ENCODE measurements at places on chromosomes 3 and 15.

DNA sequence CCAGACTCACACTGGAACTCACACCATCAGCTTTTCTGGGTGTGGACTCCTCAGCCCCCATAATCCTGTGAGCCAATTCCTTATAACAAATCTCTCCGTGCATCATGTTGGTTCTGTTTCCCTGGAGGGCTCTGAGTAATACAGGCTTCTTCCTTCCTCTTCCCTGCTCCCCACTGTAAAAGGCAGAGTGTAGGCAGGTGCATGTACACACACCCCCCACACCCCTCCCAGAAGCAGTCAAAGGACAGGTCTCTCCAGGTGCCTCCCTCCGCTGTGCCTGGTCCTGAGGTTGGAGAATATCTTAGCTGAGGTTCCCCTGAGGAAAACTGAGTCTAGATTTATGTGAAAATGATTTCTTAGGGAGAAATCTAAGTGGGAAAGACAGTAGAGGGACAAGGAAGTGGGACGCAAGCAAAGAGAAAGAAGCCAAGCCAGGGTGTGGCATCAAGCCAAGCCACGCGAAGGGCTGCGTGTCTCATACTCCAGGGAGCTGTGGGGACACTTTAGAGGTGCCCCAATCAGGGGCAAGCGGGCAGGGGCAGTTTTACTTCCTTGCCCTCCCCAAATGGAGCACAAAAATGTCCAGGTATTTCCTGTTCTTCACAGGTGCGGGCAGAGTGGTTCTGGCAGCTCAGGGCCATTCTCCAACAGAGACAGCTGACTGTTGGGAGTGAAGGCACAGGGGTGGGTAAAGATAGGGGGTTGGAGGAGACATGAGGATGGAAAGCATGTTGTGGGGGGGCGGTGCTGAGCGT is 86.6 kb downstream of the HMG20A start:
- DNase-seq: no peak

GRCh38 chr15:60070838-60071493 is 66.9 kb downstream of the FOXB1 start:
- DNase-seq: no peak

DNA sequence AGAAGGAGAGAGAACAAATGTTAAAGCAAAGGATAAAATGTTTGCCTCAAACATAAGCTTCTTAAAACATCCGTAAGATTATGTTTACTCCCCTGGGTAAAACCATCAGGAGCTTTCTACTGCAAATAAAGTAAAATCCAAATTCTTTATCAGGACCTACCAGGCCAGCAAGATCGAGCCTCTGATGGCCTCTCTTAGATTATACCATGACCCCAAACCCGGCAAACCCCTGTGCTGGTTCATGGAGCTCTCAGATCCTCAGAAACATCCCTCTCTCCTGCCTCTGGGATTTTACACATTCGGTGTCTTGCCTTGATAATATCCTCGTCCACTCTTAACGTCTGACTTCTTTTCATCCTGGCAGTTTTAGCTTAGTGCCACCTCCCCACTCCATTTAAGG is 7.5 kb upstream of the TARS3 start:
- DNase-seq: no peak

- no peak for DNase-seq
These were observed 251.9 kb downstream of the NAALADL2 start for GRCh38 chr3:175111036-175111435.

- DNase-seq: no peak
These were observed 59.3 kb downstream of the CYP11A1 start for GRCh38 chr15:74307827-74308811.

GRCh38 chr15:68641376-68641775 is 62.6 kb downstream of the CORO2B start:
- no peak for DNase-seq

DNA sequence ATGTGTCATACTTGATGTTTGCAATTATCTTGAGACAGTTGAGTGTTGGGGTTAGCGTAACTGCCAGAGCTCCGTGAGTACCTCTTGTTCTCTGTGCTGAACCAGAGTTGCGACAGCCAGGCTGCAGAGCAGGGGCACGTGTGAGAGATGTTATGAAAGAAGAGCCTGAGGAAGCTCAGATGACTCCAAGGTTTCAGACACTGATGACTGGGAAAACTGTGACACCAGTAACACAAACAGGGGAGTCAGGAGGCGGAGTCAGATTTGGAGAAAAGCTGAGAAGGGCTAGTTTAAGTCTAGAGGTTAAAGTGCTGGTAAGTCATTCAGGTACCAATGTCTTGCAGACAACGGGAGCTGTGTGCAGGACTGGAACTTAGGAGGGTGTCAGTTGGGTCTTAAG is 45.0 kb downstream of the BLM start:
- no peak for DNase-seq

DNA sequence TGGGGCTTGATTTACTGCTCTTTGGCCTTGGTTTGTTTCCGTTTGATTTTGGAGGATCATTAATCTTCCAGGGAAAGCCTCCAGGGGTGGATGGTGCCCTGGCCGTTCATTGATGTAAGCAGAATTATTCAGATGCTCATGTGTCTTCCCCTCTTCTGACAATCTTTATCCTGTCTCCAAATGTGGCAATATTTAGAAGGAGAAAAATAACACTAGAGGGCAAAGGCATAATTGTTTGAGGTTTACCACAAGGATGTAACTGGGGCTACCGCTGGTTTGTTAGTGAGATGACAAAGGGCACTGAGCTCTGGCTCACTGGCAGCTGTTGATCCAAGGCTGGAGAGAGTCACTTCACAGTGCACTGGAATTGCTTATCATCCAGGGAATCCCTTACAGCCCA is 18.2 kb upstream of the PLCL2 start:
- no peak for DNase-seq

- DNase-seq: no peak
These were observed 36.4 kb downstream of the CFAP100 start for GRCh38 chr3:126431103-126431534.

DNA sequence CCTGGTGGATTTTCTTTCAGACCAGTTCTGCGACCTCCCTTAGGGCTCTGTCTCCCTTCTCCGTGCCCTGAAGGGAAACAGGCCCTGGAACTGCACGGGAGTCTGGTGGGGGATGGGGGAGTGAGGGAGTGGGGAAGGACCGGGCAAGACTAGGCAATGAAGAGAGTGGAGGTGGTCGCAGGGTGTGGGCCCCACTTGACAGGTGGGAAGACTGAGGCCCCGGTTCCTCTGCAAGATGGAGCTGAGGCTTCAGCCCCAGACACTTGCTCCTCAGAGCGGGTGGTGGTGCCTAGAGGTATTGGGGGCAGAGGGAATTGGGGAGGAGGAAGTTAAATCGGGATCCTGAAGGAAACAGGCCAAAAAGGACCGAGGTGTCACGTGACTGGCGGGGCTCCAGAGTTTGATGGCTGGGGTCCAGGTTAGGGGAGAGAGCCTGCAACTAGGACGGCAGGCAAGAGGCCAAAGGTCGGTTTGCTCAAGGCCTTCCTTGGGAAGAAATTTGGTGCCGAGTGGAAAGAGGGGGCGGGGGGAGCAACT is 597 bp upstream of the CAMK1 start:
- DNase-seq: no peak

DNA sequence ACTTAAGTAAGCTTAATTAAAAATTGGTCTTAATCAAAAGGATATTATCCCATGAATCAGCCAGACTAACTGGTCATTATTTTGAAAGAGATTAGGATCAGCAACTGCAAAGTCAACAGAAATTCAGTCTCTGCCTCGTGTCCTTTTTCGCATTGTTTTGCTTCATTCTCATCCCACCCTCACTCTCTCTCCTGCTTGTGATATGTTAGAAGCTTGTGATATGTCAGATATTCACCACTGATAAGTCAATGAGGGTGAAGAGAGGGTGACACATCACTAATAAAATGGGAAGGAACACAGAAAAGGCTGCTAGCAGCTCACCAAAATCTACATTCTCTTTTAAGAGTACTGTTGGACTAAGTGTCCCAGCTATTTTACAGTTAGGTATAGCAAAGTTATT is 146.1 kb downstream of the SUCNR1 start:
- DNase-seq: no peak

GRCh38 chr3:125032683-125033082 is 23.1 kb downstream of the HEG1 start:
- DNase-seq: no peak

- no peak for DNase-seq
These were observed 101.9 kb upstream of the KCNH8 start for GRCh38 chr3:19046440-19046839.

DNA sequence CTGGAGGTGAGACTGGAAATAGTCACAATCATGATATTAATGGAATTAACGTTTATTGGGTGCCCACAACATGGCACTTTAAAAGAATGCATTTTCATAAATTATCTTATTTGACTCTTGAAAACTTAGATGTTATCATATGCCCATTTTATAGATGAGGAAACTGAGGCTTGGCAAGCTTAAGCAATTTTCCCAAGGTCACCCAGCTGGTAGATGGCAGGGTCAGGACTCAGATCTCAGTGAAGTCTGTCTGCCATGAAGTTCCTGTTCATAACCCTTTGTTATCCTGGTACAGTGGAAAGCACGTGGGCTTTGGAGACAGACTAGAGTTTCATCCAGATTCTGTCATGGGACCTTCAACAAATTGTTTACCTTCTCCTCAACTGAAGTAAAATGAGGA is 174.6 kb upstream of the NR2E3 start:
- no peak for DNase-seq

DNA sequence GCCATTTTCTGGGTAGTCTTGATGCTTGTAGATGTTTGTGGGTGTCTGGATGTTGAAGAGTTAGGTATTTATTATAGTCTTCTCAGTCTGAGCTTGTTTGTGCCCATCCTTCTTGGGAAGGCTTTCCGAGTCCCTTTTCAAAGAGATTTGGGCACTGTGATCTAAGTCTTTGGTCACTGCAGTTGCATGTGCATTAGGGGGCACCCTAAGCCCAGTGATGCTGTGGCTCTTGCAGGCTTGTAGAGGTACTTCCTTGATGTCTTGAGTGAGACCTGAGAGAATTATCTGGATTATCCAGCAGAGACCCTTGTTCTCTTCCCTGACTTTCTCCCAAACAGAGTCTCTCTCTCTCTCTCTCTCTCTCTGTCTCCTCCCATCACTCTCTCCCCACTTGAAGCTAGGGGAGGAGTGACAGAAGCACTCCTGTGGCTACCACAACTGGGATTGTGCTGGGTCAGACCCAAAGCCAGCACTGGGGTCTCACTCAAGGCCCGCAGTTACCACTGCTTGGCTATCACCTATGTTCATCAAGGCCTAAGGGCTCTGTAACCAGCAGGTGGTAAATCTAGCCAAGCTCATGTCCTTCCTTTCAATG is 68.5 kb downstream of the TMCO5A start:
- no peak for DNase-seq

DNA sequence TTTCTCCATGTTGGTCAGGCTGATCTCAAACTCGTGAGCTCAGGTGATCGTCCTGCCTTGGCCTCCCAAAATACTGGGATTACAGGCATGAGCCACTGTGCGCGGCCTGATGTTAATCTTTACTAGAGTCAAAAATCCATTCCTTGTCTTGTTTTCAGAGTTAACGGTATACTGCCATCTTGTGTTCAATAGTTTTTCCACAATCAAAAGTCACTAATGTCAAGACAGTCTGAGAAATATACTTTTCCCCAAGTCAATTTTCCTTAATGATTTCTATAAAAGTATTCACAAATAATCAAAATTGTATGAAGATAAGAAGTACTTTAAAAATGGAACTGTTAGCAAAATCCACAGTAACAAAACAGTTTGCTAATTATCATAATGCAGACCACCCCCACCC is 8.5 kb downstream of the CRBN start:
- DNase-seq: no peak

DNA sequence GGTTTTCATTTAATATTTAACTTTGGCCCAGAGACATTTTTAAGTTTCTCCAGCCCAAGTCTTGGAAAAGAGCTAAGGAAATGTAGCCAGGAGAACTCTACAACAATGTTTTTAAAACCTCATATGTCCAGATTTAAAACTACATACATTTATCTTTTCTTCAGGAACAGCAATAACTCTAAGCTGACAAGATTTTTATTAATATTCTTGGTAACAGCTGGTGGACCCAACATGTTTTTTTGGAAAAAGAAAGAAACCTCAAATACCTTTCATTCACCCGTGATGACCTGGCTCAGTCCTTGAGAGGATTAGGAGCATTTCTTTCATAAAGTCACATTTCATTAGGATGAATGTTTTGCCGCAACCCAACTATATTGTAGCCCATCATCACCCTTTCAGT is 50.4 kb upstream of the CMSS1 start:
- DNase-seq: no peak

DNA sequence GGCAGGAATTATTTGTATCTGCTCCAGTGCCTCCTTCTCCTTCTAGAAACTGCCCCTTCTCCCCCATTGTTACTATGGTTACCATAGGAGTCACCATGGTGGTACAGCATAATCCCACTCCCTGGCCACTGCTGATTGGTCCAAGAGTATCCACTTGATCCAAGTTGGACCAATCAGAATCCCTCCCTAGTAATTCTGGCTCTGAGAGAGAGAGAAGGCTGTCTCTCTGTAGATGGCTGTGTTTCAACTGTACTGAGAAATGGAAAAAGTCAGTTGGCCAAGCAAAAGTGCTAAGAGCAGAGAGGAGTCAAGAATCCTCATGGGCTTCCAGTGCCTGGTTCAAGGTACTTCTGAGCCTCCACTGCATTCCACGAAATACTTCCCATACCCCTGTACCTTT is 120.6 kb upstream of the SPATA12 start:
- no peak for DNase-seq

- no peak for DNase-seq
These were observed 53.5 kb downstream of the RUBCN start for GRCh38 chr3:197683191-197683590.

- no peak for DNase-seq
These were observed 81.9 kb upstream of the PTX3 start for GRCh38 chr3:157354722-157355121.

GRCh38 chr15:60154764-60155325 is 150.7 kb downstream of the FOXB1 start:
- DNase-seq: no peak

DNA sequence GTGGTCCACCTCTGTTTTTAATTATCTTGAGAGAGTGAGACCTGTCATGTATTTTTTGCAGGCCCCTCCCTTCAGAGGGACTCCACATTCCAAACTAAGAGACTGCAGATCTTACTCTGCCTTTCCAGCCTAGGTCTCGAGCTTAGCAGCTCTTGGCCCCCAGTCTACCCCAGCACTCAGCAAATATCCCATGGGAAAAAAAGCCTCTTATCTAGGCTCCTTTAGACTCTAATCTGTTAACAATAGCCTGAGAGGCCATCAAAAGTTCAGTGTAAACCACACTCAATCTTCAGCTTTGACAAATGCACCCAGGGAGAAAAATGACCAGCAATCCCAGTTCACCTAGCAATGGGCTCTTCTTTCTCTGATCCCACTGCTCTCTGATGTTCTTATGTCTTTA is 8.6 kb upstream of the BLM start:
- DNase-seq: no peak

GRCh38 chr3:195907684-195907933 is 742 bp downstream of the TNK2 start:
- DNase-seq: no peak

GRCh38 chr3:131535596-131535995 is 32.8 kb upstream of the MRPL3 start:
- no peak for DNase-seq

Data from esophagus squamous epithelium (tissue), 5 donors.